ENCODE measurements at places on chromosomes 7 and 10.

GRCh38 chr10:59148701-59149100 lies 27.7 kb upstream of the PHYHIPL start:
- no peak for DNase-seq

- DNase-seq, result no peak
Observed at GRCh38 chr7:84677117-84677732, 482.6 kb upstream of the SEMA3A start.

DNA sequence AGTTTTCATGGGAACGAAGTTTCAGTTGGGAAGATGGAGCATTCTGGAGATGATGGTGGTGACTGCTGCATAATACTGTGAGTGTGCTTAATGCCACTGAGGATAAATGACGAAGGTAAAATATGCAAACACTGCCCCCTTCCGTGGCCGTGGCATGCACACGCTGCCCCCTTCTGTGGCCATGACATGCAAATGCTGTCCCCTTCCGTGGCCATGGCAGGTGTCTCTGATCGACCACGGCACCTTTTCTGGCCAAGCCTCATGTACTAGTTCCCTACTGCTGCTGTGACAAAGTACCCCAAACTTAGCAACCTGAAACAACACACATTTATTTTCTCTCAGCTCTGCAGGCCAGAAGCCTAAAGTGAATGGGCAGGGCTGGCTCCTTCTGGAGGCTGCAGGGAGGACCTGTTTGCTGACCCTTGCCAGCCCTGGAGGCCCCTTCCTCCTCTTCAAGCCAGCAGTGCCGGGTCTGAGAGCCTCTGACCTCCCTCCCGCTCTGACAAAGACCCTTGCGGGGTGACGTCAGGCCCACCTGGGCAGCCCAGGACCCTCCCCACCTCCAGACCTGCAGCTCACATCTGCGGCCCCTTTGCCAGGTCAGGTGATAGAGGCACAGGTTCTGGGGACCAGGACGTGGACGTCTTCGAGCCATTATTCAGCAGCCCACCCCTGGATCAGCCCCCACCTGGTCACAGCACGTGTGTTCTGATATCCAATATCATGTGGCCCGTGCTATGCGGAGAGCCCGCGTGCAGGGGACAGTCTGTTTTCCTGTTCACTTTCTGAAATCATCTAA lies 82.0 kb downstream of the MICALL2 start:
- DNase-seq, result no peak

DNA sequence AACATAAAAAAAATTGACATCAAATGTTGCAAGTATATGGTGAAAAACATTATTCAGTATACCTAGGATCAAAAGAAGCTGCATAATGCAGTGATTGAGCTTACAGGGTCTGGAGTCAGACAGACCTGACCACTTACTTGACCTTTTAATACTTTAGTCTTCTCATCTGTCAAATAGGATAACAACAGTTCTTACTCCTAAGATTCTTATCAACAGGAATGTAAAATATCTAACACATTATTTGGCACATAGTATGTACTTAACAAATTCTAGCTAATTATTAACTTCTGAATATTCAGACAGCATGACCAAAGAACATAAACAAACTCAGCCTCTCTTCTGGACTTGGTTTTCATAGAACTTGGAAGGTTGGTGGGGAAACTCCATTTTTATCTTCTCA lies 45.6 kb upstream of the PIP4K2A start:
- DNase-seq, result no peak

DNA sequence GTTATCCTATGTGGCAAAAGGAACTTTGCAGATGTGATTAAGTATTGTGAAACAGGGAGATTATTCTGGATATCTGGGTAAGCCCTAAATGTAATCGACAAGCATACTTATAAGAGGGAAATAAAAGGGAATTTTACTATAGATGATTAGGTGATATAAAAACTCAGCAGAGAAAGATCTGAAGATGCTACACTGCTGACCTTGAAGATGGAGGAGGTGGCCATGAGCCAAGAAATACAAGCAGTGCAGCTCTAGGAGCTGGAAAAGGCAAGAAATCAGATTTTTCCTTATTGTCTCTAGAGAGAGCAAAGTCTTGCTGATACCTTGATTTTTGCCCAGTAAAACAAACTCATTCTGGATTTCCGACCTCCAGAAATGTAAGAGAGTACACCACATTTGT lies 67.7 kb downstream of the BRAF start:
- DNase-seq, result no peak

DNA sequence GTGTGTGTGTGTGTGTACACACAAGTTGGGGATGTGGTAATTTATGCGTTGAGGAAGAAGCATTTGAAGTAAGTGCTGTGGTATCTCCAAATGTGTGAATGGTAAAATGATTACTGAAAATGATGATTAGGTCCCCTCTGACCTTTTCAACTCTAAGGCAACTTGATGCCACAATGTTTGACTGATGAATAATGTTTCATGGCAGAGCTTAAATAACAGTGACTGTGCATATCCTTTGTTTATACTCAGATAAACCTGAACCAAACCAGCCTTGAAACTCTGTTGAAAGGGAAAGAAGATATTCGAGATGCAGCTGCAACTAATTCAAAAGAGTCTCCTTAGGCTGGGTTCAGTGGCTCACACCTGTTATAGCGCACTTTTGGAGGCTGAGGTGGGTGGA lies 64.8 kb upstream of the YAE1 start:
- DNase-seq, result no peak

GRCh38 chr7:93011351-93012294 lies 106.2 kb downstream of the SAMD9 start:
- no peak for DNase-seq

- no peak for DNase-seq
Observed at GRCh38 chr7:149431486-149432120, 29.3 kb downstream of the ZNF777 start.

GRCh38 chr7:143258831-143259230 lies 4.4 kb upstream of the GSTK1 start:
- DNase-seq, result no peak

GRCh38 chr10:32232378-32232777 lies 114.6 kb downstream of the EPC1 start:
- DNase-seq, result no peak

DNA sequence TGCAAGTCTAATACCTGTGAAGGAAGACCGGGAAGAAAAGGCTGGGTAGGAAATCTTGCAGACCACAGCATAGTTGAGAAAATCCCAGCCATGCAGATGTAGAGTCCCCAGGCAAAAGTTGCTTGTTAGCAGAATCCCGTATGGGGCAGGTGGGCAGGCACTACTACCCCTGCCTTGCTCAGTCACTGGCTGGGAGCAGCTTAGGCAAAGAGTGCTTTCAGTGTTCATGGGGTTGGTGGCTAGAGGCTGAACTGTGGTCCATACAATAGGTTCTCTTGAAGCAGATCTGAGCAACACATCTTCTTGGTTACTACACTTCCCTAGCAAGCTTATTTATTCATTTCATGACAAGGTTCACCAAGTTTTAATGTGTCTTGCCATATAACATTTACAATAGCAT lies 92.6 kb downstream of the AHCYL2 start:
- no peak for DNase-seq

DNA sequence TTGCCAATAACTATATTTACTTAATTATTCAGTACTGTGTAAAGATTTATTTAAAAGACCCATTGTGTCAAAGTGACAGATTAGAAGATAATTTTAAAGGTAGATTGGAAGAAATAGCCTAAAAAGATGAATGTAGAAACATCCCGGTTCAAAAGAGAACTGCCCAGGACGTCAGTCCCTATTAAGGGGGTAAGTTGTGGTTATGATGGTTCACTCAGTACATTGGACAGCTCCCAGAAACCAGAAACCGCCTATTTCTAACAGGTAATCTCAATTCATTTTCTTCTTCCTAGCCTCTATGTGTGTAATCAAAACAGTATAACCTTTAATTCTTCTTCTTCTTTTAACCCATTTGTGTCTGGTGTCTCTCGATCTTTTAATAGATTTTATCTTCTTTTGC lies 1.5 kb upstream of the FERD3L start:
- peak; percentile 18 for DNase-seq

DNA sequence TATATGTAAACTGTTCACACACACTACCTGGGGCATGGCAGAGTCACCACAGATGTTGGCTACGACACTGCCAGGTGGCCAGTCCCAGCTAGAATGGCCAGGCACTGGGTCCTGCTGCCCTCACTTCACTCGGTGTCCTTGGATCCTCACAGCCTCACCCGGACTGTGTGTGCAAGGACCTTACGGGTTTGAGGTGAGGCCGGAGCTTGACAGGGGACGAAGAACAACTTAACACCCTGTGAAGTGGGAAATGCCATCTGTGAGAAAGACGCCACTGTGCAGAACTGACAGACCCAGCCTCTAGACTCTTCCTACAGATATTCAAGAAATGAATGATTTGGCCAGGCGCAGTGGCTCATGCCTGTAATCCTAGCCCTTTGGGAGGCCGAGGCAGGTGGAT lies 46.7 kb downstream of the KLRG2 start:
- DNase-seq, result no peak

- DNase-seq, result no peak
Observed at GRCh38 chr10:20627087-20627486, 270.0 kb downstream of the NEBL start.

DNA sequence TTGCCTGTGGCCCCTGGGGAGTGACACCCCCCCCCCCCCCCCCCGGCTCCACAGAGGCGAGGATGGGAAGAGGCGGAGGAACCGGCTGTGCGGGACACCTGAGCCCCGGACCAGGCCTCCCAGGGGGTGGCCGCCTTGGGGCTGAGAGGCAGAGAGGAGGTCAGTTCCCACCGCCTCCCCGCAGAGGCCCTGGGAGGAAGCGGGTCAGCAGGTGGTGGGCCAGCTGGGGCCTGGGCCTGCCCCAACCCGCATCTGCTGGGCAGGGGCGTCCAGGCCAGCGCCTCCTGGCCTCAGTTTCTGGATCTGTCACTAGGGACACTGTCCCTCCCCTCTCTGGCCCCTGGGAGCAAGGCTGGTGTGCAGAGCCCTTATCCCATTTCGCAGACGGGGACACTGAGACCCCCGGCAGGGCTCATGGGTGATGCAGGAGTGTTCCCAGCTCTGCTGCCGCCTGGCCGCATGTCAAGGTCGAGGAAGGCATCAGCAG lies 14.6 kb upstream of the LFNG start:
- DNase-seq, result no peak

DNA sequence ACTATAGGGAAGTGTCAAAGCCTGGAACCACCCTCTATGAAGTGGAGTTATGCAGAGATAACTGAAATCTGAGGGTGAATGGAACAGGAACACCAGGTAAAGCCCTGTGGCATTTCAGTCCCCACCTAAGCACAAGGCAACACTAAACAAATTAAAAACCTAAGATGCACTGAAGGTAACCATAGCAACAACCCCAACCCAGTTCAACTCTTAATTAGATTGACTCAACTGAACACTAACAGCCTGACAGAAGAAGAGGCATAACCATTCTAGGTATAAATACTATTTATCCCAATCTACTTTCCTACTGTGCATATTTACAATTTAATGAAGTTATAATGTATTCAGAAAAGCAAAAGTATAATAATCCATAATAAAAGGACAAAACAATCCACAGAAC lies 9.2 kb upstream of the GIMAP5 start:
- DNase-seq, result no peak

GRCh38 chr10:3895045-3895631 lies 110.1 kb upstream of the KLF6 start:
- DNase-seq, result no peak

GRCh38 chr7:47394751-47395252 lies 187.1 kb downstream of the TNS3 start:
- no peak for DNase-seq

- DNase-seq, result no peak
Observed at GRCh38 chr10:84944187-84944586, 615.8 kb downstream of the CCSER2 start.

DNA sequence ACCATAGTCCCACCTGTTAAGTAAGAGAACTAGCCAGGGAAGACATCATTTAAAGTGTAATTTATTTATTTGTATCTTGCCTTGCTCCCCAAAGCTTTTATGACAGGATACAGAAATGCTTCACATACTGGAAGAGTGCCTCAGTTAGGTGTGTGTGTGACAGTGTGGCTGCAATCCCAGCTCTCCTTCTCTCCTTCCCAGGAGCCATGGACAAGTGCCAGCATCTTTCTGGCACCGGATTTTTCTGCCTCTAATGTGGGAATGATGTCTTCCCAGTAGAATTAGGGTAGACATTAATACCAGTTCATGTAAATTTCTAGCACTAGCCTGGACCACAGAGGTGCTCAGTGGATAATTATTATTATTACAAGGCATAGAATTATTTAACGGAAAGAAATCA lies 30.3 kb upstream of the ATXN7L1 start:
- no peak for DNase-seq

- DNase-seq, result no peak
Observed at GRCh38 chr7:131547589-131547988, 8.8 kb downstream of the PODXL start.

DNA sequence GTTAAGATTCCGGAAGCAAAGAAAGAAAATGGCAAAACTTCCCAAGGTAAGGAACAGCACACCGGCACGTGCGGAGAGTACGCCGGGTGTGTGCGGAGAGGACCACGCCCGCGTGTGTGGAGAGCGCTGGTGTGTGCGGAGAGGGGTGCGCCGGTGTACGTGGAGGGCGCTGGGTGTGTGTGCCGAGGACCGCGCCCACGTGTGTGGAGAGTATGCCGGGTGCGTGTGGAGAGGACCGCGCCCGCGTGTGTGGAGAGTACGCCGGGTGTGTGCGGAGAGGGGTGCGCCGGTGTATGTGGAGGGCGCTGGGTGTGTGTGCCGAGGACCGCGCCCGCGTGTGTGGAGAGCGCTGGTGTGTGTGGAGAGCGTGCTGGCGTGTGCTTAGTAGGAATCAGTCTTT lies 48.6 kb upstream of the DPYSL4 start:
- no peak for DNase-seq

- no peak for DNase-seq
Observed at GRCh38 chr10:7423521-7423920, 12.7 kb upstream of the SFMBT2 start.

DNA sequence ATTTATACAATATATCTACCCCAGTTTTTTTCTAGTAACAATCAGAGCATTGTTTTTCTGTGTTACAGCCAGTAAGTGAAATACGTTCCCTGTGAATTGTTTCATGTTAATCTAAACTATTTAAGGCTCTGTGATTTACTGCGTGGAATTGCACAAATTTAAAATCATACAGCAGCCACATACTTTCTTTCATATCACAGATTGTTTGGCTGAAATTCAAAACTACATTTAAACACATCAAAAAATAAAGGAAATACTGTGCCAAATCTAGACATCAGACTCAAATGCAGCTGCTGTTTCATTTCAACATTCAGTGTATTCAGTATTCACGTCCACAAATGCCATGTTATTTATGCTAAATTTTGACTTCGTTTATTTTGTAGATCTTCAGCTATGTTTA lies 242.6 kb upstream of the HGF start:
- no peak for DNase-seq

Measured in left renal pelvis (tissue), 4 donors.